GM12878 (cell line): ENCODE measurements at places on chromosomes 12 and 14.

GRCh38 chr14:101475456-101476257, 85.6 kb upstream of the DIO3 start:
- no peak overlapping the region for H3K4me3 ChIP-seq
- no peak for DNase-seq
- H3K27me3 ChIP-seq = no peaks in the 10 kb centered on the region
- no peaks in the 10 kb centered on the region for H3K4me1 ChIP-seq
- H3K36me3 ChIP-seq = no peaks in the 10 kb centered on the region

DNA sequence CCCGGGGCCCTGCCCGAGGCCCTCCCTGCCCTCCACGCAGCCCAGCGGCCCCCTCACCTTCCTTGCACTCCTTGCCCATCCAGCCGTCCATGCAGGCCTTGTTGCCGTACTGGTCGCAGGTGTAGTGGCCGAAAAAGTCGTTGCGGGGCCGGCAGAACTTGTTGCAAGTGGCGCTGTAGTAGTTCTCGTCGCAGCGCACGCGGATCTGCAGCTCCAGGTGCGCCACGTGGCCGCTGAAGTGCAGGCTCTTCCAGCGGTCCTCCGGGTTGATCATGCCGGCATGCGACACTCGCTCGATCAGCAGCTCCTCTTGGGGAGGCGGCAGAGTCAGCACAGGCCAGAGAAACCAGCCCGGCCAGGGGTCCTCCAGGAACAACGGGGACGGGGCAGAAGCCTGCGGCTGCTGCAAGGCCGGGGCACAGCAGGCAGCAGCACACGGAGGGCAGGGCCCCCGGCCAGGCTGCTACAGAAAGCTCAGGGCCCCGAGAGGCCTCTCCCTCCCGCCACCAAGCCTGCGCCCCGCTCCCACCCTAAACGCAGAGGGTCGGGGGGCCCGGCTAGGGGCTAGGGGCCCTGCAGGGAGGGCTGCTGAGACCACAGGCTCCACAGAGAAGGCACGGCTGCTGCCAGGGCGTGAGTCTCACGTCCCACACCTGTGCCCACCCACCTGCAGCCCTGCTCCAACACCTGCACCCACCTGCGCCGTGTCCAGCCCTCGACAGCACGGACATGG, 12.7 kb downstream of the JAG2 start:
- no peaks in the 10 kb centered on the region for H3K27me3 ChIP-seq
- no peak overlapping the region for H3K4me3 ChIP-seq
- H3K36me3 ChIP-seq = no peaks in the 10 kb centered on the region
- no peak overlapping the region for H3K27ac ChIP-seq
- H3K4me1 ChIP-seq = no peaks in the 10 kb centered on the region

- no peak overlapping the region for H3K4me3 ChIP-seq
- H3K27ac ChIP-seq = peak overlapping the region; percentile 48
- DNase-seq = no peak
- H3K36me3 ChIP-seq = peaks cover 29% of the 10 kb centered on the region
- H3K27me3 ChIP-seq = no peaks in the 10 kb centered on the region
Observed at GRCh38 chr12:51245476-51246253, 7.0 kb downstream of the DAZAP2 start.

DNA sequence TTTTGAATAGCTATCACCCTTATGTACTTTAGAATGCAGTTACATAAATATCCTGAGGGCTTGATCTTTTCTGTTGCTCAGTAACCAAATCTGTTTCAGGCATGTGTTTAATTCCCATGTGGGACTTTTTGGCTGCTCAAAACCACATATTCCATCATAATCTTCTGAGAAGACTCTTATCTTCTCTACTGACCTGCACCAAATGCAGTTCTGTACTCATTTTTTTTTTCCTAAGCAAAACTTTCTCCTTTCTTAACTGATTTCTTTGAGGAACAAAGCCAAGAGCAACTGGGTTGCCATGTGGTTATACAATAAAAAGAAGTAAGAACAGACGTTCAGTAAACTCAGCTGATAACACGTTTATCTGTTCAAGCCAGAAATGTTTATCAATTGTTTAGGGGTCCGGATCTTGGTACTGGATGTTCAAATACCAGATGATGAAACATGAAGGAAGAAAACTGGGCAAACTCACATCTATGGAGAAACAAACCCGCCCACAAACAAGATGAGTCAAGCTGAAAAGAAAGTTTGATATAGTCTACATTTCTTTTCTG, 50.1 kb downstream of the TMEM132C start:
- no peaks in the 10 kb centered on the region for H3K27me3 ChIP-seq
- H3K4me1 ChIP-seq = no peaks in the 10 kb centered on the region
- no peak overlapping the region for H3K4me3 ChIP-seq
- H3K27ac ChIP-seq = no peak overlapping the region

DNA sequence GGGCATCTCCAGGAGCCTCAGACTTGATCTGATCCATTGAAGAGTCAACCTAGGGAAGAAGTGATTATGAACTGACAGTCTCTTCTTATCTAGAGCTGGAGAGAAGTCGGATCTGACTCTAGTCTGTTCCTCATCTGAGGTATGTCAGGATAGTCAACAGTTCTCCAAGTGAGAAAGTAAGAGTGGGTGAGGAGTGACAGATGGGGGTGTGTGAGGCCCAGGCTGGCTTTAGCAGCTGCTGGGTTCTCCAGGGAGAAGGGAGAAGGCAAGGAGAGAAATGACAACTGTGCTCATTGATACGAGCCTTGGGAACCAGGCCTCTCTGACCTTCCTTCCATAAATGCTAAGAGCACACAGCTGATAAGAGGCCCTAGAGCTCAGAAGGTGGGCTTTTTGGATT, 53.3 kb downstream of the IRAK3 start:
- no peak overlapping the region for H3K27ac ChIP-seq
- no peaks in the 10 kb centered on the region for H3K27me3 ChIP-seq

DNA sequence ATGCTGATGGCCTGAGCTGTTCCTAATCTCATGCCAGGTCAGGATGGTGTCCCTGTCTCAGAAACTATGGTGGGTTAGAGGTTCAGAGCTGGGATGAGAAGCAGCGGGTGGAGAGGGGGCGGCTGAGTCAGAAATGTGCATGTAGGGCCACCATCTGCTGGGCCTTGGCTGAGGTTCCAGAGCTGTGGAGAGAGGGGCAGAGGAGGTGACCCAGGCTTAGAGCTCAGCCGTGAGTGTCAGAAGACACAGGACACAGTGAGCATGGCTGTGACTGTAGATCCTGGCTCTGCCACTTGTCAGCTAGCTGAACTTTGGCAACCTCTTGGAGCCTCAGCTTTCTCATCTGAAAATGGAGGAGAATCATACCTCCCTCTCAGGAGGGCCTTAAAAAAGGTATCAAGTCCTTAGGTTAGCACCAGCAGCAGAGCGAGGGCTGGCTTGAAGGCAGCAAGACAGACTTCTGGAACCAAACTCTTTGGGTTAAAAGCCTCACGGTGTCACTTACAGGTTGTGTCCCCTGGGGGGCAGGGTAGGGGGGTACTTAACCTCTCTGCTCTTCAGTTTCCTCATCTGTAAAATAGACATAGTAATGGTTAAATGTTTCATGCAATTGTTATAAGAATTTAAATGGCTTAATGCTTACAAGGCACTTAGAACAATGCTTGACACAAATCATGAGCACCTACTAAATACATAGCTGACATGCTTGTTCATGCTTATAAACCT, 34.8 kb downstream of the TMEM229B start:
- H3K27ac ChIP-seq = no peak overlapping the region
- H3K36me3 ChIP-seq = no peaks in the 10 kb centered on the region
- no peaks in the 10 kb centered on the region for H3K27me3 ChIP-seq

DNA sequence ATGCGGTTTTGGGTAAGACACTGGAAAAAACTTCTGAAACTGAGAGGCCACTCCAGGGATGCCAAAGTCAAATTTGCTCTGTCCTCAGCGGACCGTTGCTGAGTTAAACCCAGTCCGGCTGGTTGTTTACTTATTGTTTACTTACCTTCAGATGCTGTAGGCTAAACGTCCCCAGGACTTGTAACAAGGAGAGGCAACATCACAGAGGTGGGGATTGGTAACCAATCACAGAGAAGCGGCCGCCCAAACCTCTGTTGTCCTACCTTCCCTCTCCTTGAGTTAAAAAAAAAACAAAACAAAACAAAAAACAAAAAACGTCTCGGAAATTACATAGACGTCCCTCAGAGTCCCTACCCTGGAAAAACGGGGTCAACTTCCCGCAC, 380 bp downstream of the ANO2 start:
- peaks cover 16% of the 10 kb centered on the region for H3K27me3 ChIP-seq
- H3K27ac ChIP-seq = no peak overlapping the region
- no peaks in the 10 kb centered on the region for H3K36me3 ChIP-seq
- H3K4me1 ChIP-seq = no peaks in the 10 kb centered on the region

DNA sequence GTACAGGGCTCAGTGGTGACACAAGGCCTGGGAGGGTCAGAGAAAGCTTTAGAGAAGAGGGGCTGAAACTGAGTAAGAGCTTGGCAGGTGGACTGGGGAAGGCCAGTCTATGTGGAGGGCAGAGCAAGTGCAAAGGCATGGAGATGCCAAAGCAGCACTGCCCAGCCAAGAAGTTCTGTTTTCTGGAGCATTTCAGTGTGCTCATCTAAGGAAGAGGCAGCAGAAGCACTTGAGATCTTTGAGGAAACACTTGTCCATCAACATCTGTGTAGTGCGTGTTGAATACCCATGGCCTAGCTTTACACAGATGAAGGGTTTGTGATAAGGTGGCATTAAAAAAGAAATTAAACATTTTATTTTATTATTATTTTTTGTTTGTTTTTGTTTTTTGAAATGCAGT, 52.8 kb downstream of the FOS start:
- DNase-seq = no peak
- H3K27ac ChIP-seq = no peak overlapping the region
- H3K4me3 ChIP-seq = no peak overlapping the region

DNA sequence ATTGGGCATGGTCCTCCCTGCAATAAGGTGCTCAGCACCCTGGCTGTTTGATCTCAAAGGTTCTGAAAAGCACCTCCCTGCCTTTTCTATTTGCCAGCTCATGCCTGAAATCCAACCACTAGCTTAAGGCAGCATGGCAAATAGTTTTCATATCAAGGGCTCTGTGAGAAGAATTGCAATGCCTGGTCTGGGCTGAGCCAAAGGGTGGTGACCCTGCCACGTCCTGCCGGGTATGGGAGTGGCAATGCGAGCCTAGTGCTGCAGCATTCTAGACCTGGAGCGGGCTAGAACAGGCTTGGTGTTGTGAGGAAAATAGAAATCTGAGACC, 2.3 kb upstream of the SCNN1A start:
- no peak overlapping the region for H3K27ac ChIP-seq
- no peak overlapping the region for H3K4me3 ChIP-seq
- H3K36me3 ChIP-seq = no peaks in the 10 kb centered on the region

DNA sequence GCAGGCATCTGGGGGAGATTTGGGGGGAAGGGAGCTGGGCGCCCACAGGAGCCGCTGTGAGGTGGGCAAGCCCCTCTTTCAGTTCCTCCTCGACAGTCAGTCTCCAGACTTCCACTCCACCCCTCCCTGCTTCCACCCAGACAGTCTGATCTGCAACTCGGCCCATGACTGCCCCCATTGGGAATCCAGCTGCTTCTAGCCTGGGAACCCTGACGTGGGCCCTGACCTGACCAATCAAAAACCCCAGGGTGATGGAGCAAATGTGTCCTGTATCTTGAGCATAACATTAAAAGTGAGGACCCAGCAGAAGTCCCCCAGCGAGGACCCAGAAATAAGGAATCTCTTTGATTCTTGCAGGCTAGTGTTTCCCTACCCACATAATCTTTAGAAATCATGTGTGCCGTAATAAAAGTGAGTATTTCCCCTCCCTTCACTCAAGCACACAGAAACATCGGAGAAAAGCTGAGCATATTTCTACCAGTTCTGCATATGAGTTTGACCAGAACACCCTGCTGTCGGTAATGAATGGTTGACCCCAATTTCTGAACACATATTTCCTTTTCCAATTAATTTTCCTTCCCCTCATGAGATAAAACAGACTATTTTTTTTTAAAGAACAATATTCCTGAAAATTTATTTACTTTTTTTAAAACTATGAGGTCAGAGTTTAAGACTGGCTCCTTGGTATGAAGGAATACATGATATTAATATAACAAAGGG, 6.4 kb downstream of the SSH1 start:
- H3K27me3 ChIP-seq = no peaks in the 10 kb centered on the region
- peak; percentile 79 for DNase-seq
- peak overlapping the region; percentile 74 for H3K27ac ChIP-seq
- peaks cover 36% of the 10 kb centered on the region for H3K4me1 ChIP-seq

DNA sequence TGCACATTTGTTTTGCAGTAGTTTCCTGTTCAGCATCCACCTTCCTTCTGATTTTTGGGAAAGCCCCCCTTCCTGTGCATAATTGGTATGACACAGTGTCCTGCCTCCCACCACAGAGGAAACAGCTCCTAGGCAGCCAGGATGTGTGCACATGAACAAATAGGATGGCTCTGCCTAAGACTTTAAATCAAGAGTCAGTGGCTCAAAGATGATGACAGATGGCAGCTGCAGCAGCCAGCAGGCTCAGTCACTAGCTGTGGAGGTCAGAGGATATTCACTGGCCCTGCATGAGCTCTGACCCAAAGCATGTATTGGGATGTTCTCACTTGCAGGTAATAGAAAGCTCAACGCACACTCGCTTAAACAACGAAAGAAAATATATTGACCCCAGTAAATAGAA, 90.3 kb downstream of the KCNK10 start:
- no peaks in the 10 kb centered on the region for H3K27me3 ChIP-seq
- DNase-seq = no peak
- H3K4me3 ChIP-seq = no peak overlapping the region
- no peak overlapping the region for H3K27ac ChIP-seq
- H3K4me1 ChIP-seq = no peaks in the 10 kb centered on the region

DNA sequence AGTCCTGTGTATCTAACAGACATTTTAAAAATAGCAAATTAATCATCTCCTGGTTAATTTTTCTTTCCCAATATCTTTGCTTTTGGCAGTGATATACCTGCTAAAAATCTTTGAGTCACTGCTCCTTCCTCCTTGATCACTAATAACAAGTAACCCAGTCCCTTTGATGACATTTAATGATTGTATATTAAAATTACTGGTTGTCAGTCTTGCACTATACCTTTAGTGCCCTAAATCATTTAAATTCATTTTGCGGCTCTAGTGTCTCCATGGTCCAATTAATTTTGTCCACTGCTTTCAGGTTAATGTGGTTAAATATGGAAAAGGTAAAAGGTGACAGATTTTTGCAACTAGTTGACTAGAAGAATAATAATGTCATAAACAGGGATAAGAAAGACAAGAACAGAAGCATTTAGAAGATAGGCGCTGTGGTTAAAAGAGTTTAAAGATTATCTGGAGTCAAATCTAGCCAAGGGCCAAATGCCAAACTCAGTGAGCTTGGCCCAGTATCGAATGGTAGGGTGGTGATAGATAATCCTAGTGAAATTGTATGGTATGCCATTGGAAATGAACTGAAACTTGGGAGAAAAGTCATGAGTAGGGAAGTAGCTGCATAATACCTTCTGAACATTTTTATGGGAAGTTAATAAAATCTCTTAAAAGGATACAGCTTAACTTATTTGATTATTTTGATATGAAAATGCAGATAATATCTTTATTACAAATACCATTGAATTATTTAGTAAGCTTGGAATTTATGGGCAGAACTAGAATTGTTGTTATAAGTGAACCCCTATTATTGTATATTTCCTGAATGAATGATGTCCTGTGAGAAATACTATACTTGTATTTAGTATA, 115.0 kb downstream of the PCNX1 start:
- H3K4me1 ChIP-seq = no peaks in the 10 kb centered on the region
- no peaks in the 10 kb centered on the region for H3K27me3 ChIP-seq
- no peak overlapping the region for H3K4me3 ChIP-seq
- no peak overlapping the region for H3K27ac ChIP-seq
- H3K36me3 ChIP-seq = peaks cover 13% of the 10 kb centered on the region; the same call in 1 of the 2 replicates
- no peak for DNase-seq

- no peak overlapping the region for H3K27ac ChIP-seq
- no peak for DNase-seq
- H3K36me3 ChIP-seq = peaks cover 15% of the 10 kb centered on the region
- no peaks in the 10 kb centered on the region for H3K4me1 ChIP-seq
- no peaks in the 10 kb centered on the region for H3K27me3 ChIP-seq
- H3K4me3 ChIP-seq = no peak overlapping the region
Observed at GRCh38 chr14:72947366-72948160, 21.3 kb downstream of the DCAF4 start.
